ENCODE measurements at places on chromosomes 6 and 20.

DNA sequence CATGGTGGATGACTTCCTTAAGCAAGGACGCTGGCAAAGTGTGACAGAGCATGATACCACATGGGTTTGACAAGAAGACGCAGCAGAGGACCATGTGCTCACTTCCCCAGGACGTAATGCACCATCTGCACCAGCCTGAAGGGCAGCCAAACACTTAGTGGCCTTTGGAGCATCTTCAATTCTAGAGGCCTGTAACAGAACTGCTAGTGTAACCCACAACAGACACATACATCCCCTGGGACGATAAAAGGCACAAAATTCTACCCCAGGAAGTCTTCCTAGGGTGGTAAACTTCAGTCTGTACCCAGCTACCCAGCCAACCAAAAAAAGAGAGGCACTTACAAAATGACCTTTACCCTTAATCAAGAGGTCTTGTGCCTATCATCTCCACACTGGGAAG, 9.2 kb upstream of the CPNE1 start:
- no peak for DNase-seq

- no peak for DNase-seq
Measured at GRCh38 chr6:161418463-161418945, 144.6 kb upstream of the AGPAT4 start.

GRCh38 chr6:170444811-170445211, 108.3 kb downstream of the PSMB1 start:
- DNase-seq = no peak

GRCh38 chr6:31308050-31308844, 36.4 kb upstream of the HLA-C start:
- no peak for DNase-seq
